Stimulated activated naive B cell treated with anti-CD40 and anti-IgM and Interleukin-4, amounts not matched to agents 10 μg/mL and 1 μg/mL and 100 μg/mL, for 72 hours (primary cell): ENCODE measurements at places on chromosomes 3 and 15.

GRCh38 chr3:14143271-14144225 is 18.7 kb downstream of the TMEM43 start:
- H3K4me1 ChIP-seq, result peaks cover 16% of the 10 kb centered on the region
- H3K4me3 ChIP-seq, result no peak overlapping the region
- no peaks in the 10 kb centered on the region for H3K27me3 ChIP-seq

GRCh38 chr3:12342151-12342550 is 53.3 kb downstream of the PPARG start:
- peaks cover 11% of the 10 kb centered on the region for H3K27me3 ChIP-seq
- no peak overlapping the region for H3K4me3 ChIP-seq
- H3K36me3 ChIP-seq, result no peaks in the 10 kb centered on the region
- H3K4me1 ChIP-seq, result no peaks in the 10 kb centered on the region
- H3K27ac ChIP-seq, result no peak overlapping the region

DNA sequence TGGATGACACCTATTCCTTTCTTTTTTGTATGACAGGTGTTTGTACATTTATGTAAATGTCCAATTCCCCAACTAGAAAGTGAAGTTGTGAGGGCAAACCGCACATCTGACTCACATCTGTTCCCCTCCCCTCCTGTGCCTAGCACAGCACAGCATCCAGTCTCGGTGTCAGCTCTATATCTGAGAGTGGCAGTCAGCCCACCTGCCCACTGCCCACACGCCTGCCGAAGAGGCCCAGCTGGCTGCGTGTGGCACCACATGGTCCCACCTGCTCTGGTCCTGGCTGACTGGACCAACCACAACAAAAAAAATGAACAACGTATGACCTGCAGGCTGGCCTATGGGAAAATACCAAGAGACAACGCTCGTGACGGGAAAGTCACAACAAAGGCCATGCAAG is 62.8 kb downstream of the XXYLT1 start:
- peak overlapping the region; percentile 59 for H3K27ac ChIP-seq
- no peak overlapping the region for H3K4me3 ChIP-seq
- peak; percentile 69 for DNase-seq
- H3K4me1 ChIP-seq, result peaks cover 33% of the 10 kb centered on the region
- H3K36me3 ChIP-seq, result peaks cover 29% of the 10 kb centered on the region
- no peaks in the 10 kb centered on the region for H3K27me3 ChIP-seq

- H3K4me3 ChIP-seq, result no peak overlapping the region
- no peaks in the 10 kb centered on the region for H3K4me1 ChIP-seq
- no peak for DNase-seq
Observed at GRCh38 chr3:168659015-168659414, 563.3 kb upstream of the GOLIM4 start.

DNA sequence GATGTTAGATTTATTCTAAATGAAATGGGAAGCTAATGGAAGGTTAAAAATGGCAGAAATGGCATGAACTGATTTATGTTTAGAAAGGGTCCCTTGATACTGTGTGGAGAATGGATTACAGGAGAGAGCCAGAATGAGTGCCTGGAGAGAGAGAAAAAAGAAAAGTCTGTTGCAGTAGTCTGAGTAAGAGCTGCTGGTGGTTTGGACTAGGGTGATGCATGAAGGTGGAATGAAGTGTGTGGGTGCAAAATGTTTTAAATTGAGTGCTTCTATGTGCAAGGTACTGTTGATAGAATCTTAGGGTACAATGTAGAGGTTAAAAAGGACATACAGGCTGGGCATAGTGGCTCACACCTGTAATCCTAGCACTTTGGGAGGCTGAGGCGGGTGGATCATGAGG is 11.4 kb upstream of the MGA start:
- no peaks in the 10 kb centered on the region for H3K4me1 ChIP-seq
- H3K27ac ChIP-seq, result no peak overlapping the region
- no peaks in the 10 kb centered on the region for H3K27me3 ChIP-seq
- DNase-seq, result no peak
- H3K4me3 ChIP-seq, result no peak overlapping the region

DNA sequence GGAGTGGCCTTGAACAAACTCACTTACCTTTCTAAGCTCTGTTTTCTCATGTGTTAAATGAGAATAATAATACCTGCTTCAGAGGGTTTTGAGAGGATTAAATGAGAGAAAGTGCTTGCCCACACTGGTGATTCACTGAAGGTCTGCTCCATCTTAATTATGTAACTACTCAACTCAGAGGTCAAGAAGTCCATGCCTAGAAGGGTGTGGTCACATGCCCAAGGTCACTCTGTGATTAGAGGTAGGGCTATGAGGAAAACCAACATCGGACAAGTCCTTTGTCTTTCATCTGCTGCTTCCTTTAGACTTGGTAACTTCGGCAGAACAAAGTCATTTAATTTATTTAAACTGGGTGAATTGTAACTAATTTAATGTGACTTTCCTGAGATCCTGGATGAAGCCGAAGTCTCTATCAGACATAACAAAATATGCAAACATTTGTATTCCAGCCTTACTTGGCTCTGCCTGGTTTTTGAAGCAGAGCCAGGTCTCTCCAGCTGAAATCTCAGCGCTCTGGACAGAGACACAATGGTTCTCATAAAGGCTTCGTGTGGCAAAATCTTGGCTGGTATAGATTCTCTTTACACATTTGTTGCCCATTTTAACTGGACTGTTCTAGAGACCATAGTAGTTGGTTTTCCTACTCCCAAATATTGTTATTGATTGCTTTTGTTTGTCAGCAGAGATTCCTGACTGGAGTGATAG is 3.0 kb downstream of the CHRNA7 start:
- peaks cover 2% of the 10 kb centered on the region for H3K36me3 ChIP-seq
- peaks cover 11% of the 10 kb centered on the region for H3K4me1 ChIP-seq
- H3K27ac ChIP-seq, result no peak overlapping the region
- H3K27me3 ChIP-seq, result peaks cover 52% of the 10 kb centered on the region
